Esophagus squamous epithelium (tissue), 5 donors: ENCODE measurements at places on chromosomes 12 and 14. TPM values are rescaled to one million over a fixed set of nuclear protein-coding genes. Genes with fewer than 3 reads are reported as not detected.

Gene BCAT1
- total RNA-seq = 17.2 TPM

Gene TGM1
- 770 TPM for total RNA-seq

Gene SPX
- not detected for total RNA-seq

- H3K27me3 ChIP-seq = no peaks in the 10 kb centered on the region
- no peaks in the 10 kb centered on the region for H3K36me3 ChIP-seq
Measured at GRCh38 chr12:14962797-14963196, 1.4 kb upstream of the ARHGDIB start.

DNA sequence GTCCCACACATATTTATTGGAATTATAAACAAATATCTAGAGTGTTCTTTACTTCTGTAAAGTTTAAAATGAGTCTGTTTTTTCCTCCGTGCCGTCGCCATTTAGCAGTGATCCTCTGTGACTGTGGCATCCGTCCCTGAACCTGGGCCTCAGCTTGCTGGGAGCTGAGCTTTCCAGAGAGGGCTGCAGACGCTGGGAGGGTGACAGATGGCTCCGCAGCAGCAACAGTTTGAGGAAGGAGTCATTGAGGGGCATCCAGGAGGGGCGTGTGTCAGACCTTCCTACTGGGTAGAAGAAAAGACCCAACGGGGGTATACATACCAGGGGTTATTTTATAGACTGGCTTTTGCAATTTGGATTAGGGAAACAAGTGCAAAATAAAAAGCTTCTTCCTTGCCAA is 47.9 kb downstream of the NEUROD4 start:
- H3K4me1 ChIP-seq = no peaks in the 10 kb centered on the region
- H3K36me3 ChIP-seq = no peaks in the 10 kb centered on the region
- H3K27me3 ChIP-seq = no peaks in the 10 kb centered on the region
- H3K4me3 ChIP-seq = no peak overlapping the region
